ENCODE measurements at places on chromosomes 11 and 22.

DNA sequence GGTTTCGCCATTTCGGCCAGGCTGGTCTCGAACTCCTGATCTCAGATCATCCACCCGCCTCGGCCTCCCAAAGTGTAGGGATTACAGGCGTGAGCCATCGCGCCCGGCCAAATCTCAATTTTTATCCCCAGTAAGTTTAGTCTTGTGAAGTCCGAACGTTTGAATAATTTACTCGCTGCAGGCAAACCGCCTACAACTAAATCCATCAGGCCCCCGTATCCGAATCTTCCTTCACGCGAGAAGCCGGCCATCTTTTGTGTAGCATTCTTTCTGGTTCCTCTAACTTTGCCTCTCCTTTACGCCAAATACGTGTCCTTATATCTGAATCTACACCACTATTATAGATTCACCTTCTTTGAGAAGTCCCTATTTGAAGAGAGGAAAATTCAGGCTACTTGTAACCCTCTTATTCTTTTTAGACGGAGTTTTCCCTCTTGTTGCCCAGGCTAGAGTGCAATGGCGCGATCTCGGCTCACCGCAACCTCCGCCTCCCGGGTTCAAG is 581 bp upstream of the EIF3L start:
- no peak for DNase-seq

DNA sequence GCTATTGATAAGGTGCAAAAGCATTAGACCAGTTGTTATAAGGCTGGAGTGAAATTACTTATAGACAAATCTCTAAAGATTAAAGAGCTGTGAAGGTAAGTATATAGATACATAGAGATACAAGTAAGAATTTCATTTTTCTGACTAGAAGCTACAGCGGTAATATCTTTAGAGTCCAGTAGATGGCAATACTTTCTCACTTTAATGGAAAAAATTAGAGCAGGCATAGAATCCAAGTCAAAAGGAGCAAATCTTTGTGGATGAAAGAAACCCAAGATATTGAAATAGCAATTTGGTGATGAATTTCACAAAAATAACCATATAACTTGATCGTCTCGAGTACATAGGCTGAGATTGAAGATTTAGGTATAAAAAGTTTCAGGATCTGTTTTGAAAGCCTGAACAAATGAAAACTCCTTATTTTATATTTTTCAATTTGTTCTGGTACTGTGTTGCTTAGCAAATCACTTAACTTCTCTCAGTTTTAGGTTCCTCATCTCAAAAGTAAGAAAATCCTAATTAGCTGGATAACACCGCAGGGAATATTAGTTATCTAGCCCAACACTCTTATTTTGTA is 81.9 kb downstream of the UVRAG start:
- DNase-seq = no peak

DNA sequence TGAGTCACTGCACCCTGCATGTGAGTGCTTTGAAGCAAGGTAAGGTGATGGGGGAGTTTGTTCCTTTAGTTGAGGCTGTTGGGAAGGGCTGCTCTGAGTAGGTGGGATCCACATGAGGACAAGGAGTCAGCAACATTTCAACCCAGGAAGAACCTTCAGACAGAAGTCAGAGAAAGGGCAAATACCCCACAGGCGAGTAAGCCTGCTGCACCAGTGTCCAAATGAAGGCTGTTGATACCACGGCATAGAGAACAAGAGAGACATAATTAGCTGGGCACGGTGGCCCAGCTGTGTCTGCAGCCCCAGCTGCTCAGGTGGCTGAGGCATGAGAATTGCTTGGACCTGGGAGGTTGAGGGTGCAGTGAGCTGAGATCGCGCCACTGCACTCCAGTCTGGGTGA is 54.3 kb upstream of the CLMP start:
- DNase-seq = no peak

DNA sequence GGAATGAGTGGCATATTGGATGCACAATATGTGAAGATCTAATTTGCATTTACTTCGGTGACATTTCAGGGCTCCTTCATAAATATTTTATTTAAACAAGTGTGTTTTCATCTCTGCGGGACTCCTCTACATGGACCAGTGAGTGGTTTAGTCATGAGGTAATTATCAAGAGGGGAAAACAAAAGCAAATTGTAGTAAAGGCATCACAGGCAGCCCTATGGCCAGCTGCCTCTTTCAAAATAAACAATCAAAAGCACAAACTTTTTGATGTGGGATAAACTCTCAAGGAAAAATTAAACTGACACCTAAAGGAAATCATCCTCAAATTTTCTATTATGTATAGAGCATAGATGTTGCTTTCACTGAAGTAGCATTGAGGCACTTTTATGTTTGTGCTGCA is 6.0 kb downstream of the SYT9 start:
- no peak for DNase-seq

- no peak for DNase-seq
Measured at GRCh38 chr22:49753961-49754695, 73.5 kb downstream of the BRD1 start.

- no peak for DNase-seq
Measured at GRCh38 chr22:22988150-22988549, 82.2 kb upstream of the GNAZ start.

DNA sequence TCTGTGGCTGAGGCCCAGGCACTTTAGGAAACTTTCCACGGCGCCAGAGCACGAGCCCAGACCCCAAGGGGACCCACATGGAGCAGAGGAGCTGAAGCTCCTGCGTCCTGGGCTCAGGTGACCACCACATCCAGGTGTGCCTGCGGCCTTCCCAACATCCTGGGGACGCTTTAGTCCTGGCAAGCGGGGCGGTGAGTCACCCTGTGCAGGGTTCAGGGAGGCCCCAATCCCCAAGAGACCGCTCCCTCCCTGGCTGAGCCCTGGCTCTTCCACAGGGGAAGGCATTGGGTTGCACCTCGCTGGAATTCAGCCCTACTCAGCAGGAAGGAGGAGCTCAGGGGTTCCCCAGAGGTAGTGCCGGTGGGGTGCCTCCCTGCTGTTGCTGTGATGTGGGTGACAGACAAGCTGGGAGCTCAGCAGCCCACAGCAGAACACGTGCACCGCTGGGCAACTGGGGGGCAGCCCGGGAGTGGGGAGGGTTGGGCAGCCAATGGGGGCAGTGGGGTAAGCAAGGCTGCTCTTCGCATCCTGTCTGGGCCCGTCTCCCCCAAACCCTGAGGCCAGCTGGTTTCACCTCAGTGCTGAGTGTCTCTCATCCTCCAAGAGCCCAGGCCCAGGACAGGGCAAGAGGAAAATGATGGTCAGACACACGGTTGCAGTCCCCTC is 802.8 kb downstream of the BRD1 start:
- no peak for DNase-seq

DNA sequence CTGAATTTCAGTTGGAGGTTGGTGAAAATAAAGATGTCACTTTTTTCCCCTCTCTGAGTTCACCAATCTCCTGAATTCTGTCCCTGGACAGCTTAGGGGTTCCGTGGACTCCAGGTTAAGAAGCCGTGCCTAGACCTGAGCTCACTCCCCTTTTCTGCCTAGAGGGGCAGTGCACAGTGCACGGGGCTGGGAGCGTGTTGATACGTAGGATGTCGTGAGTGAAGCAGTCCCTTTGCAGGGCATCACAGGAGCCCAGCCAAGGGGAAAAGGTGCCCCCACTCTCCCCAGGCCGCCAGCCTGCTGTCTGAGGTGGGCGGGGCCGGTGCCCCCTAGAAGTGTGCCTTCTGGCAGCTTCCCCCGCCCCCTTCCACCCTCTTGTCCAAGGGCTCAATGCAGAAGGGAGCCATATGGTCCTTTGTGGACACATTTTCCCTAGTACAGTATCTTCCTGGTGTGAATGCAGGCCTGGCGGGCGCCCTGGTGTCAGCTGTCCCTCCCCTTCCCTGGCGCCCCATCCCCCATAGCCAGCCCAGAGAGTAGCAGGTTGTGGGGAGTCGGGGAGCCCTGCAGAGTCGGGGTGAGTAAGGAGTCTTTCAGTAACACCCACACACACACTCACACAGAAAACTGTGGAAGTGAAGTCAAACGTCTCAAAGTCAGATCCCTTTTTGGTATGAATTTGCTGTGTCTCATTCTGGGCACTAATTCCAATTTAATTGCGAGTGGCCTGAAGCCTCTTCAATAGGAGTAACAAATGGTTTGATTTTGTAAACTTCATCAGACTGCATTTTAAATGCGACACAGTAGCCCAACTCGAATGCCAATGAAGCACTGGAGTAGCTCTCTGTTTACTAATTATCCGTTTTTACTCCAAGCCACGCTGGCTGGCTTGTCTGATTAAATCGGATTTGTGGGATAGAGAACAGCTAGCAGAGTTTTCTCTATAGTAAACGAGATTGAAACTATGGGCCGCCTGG is 67.5 kb upstream of the NNMT start:
- no peak for DNase-seq

- no peak for DNase-seq
Measured at GRCh38 chr11:115357066-115357465, 147.1 kb downstream of the CADM1 start.

DNA sequence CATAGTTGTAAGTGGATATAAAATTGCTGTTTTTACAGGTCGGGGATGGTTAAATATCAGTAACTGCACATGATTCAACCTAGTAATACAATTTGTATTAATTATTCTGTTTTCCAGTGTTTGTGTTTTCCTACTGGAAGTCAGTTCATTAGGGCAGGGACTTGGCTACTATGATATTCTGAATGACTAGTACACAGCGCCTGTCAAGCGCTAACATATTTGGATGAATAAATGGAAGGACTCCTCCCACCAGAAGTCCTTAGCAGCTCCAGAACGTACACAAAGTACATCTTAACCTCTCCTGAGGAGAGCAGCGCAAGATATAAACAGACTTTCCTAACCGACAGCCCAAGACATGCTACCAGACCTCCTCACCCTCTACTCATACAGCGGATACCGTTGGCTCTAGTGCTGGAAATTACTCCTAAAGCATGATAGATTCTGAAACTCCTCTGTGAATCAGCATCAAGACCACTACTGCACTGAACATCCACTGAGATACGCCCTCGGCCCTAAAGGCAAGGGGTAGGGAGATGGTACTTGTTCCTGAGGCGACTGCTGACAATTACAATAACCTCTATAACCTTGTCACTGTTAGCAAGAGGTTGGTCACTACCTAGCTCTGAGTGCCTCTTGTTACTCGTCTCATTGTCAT is 79.1 kb downstream of the RDX start:
- no peak for DNase-seq

GRCh38 chr11:27312110-27312509 is 50.9 kb downstream of the CCDC34 start:
- DNase-seq = no peak

GRCh38 chr11:121927789-121928188 is 188.2 kb downstream of the BLID start:
- no peak for DNase-seq

DNA sequence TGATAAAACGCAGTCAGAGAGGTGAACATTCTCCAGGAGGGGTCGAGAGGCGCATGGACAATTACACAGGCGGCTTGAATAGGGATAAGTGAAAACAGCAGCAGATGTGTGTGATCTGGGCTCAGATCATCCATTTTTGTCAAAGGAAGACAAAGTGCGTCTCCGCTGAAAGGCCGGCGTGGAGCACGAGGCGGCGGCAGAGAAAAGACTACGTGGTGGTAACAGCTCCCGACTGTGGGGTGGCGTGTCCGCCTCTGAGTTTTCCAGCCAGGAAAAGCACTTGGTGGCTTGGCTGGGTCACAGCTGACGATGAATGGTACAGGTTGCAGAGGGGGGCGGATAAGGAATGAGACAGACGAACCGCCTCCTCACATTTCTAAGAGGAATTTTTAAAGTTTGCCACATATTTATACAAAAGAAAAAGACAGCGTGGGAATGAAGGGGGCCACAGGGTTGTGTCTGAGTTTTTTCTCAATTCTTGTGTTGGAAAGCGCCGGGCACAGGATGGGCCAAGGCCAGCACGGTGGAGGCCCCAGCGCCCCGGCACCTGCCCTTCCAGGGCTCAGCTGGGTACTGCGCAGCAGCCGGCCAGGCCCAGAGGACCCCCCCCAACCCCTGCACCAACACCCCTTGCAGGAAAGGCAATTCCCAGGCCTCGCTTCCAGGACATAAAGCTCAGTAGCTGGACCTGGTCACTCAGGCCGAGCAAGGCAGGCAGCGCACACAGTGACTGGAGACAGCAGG is 80.4 kb downstream of the TRMU start:
- no peak for DNase-seq

DNA sequence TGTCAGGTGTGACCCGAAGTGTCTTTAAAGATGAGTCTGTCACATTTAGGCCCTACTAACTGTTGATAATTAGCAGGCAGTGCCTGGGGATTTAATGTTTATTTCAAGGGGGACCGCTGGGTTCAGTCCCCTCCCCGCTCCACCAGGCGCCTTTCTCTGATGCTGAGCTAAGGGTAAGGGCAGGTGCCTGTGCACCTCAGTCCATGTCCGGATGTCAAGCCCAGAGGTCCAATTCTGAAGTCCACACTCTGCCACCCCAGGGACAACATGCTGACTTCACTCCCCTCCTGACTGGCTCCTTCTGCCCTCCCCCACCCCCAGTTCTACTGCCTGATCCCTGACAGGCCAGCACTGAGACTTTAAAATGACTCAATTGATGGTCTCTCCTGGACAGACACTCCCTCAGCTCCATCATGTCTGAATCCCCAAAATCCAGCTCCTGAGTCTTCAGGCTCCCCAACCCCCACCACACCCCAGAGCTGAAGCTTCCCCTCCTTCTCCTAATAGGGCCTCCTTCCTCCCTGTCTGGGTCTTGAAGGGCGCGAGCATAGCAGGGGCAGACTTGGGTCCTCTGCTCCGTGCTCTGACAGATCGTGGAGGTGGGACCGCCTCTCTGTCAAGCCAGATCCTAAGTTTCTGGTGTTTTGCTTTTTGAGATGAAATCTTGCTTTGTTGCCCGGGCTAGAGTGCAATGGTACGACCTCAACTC is 49.8 kb upstream of the ANO1 start:
- no peak for DNase-seq

GRCh38 chr11:103798026-103798425 is 238.4 kb upstream of the DDI1 start:
- no peak for DNase-seq

DNA sequence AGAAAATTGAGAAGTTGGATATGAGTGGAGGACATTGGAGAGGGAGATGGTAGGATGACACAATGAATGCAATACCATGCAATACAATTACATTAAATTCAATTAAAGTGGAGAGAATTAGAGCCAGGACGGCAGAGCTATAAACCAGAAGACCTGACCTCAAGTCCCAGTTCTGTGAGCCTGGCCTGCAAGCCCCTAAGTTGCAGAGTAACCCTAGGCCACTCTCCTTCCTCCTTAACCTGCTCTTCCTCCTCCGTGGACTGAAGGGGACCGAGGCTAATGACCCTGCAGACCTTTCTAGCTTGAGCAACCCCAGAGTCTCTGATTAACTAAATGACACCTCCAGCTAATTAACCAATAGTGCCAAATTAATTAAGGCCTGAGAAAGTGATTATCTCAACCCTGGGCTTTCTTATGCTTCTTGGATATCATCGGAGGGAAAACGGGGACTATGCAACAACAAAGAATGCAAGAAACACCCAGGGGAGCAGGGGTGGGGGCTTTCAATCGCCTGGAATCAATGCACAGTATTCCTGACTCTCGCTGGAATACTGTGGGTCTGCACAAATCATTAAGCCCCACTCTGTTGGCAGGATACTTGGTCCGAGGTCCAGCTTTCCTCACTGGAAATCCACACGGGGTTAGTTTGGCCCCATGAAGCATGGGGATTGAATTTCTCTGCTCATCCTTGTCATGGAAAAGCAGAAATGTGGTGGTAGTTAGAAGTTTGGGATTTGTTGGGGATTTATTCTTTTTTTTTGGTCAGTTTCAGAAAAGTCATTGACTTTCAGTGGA is 548.3 kb downstream of the MN1 start:
- DNase-seq = no peak
